Cortex of kidney (tissue), 1 donor: ENCODE measurements at places on chromosomes 5 and 9.

GRCh38 chr9:98867429-98868168 lies 60.1 kb downstream of the GALNT12 start:
- no peak for DNase-seq

DNA sequence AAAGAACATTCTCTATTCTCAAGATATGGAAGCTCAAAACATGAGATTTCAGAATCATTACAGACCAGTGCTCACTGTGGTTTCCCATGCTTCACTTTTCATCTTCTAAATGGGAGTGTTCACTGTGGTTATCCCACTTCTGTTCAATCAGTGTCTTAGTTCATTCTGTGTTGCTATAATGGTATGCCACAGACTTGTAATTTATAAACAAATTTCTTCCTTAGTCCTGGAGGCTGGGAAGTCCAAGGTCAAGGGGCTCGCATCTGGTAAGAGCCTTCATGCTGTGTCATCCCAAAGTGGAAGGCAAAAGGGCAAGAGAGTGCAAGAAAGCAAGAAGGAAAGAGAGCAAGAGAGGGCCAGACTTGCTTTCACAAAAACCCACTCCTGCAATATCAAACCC lies 146.3 kb downstream of the TTC39B start:
- DNase-seq, result no peak

GRCh38 chr5:33850100-33850594 lies 41.6 kb downstream of the ADAMTS12 start:
- no peak for DNase-seq

DNA sequence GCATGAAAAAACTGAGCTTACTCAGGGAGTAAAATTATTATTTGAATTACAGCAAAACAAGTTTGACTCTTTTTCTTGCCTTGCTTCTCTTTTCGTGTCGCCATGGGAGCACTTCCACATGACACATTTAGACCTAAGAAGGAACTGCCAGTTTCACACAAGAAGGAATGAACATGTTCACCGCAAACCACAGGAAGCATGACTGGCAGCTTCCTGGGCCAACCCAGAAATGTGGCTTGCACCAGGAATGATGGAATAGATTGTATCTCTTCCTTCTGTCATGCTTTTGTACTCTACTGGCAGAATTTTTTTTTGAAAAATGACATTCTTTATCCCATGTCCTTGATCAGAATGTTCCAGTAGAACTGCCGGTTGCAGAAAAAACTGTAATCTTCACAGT lies 32.9 kb upstream of the MAN2A1 start:
- DNase-seq, result no peak
